ENCODE measurements at places on chromosomes 12 and 14. TPM values are rescaled to one million over a fixed set of nuclear protein-coding genes. Genes with fewer than 3 reads are reported as not detected.

The WNT1 gene
- not detected for total RNA-seq

The TMPRSS12 gene
- not detected for total RNA-seq

The TAS2R10 gene
- not detected for total RNA-seq

The KRT1 gene
- total RNA-seq, result 0.17 TPM

The KRT71 gene
- total RNA-seq, result not detected

The PAN2 gene
- 32.0 TPM for total RNA-seq

The SERPINA3 gene
- 3,123 TPM for total RNA-seq

The IGFBP6 gene
- total RNA-seq, result 18.5 TPM

The PSMB11 gene
- not detected for total RNA-seq

The NEUROD4 gene
- total RNA-seq, result not detected

The SLC5A8 gene
- not detected for total RNA-seq

The ATG101 gene
- total RNA-seq, result 20.4 TPM

DNA sequence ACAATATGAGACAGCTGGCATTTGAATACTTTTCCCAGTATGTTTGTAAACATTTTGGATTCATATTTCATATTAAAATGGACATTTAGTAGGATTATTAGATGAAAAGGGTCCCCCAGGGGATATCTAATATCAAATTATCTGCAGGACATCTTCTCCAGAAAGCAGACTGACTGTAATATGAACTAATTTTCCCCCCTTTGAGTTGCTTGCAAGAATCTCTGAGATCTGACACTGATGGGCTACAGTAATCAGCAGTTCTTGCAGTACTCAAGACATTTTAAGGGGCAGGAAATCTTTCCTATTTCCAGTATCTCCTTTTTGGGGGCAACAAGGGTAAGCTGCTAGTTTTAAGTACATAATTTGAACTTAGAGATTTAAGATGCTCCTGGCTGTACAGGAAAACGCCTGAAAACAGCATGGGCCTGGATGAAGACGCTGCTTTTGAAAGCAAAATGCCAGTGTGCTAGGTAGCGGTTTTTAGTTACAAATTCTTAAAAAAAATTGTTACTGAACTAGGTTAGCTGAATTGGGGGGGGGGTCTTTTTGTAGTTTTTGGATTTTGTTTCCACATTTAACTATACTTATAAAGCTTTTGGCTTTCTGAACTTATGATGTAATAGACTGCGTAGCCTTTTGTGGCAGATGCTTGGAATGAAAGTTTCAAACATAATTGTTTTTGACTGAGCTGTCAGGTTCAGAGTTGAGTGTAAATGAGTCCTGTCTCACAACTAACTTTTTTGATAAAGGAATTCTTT, 2.2 kb downstream of the FRMD6 start:
- DNase-seq, result no peak
- H3K27me3 ChIP-seq, result no peaks in the 10 kb centered on the region
- no peak overlapping the region for H3K27ac ChIP-seq

DNA sequence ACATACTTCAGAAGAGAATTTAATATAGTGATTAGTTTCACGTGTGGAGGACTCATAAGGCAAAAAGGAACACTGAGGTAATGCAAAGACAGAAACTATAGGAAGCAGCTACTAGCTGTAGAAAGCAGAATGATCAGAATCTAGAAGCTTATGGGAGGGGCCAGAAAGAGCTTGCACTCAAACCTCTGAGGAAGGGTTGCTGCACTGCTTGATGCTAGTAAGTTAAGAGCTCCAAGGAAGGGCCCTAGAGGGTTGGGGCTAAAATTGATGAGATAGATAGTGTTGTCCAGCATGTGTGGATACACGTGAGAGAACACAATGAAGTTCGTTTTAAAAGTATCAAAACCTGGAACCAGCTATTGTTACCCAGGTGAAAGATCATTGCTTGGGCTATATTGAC, 311.1 kb downstream of the SLC6A15 start:
- no peaks in the 10 kb centered on the region for H3K27me3 ChIP-seq
- DNase-seq, result no peak
- H3K4me3 ChIP-seq, result no peak overlapping the region
- H3K27ac ChIP-seq, result no peak overlapping the region

DNA sequence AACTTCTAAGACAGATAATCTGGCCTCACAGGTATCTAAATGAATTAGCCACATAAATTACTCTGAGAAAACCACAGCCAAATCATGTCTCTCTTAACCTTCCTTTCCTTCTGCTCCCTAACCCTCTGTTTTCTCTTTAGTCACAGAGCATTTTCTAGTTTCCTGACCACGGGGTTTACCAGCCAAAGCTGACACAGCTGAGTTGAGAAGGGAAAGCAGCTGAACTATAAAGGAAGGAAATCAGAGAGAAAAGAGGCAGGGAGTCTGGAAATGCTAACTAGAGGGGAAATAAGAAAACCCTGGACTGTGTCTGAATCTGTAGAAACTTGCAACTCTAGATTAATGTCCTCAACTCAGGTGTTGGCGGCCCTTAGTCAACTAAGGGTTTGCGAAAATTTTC, 24.4 kb downstream of the ANKS1B start:
- no peaks in the 10 kb centered on the region for H3K36me3 ChIP-seq
- H3K27ac ChIP-seq, result no peak overlapping the region
- no peak overlapping the region for H3K4me3 ChIP-seq

DNA sequence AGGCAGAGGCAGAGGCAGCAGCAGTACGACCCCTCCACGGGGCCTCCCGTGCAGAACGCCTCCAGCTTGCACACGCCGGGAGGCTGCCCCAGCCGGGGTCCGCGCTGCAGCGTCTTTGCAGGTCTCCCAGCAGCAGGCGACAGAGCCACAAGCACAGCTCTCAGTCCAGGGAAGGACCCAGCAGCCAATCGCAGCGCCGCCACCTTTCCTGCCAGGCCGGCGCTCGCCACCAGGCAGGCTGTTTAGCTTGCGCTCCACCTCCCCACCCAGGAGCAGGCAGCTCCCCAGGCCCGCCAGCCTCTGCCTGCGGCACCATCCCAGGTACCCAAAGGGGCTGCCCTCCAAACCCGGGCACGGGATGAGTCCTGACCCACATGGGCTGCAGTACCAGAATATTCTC, 25.2 kb downstream of the DDX51 start:
- no peaks in the 10 kb centered on the region for H3K36me3 ChIP-seq
- no peak overlapping the region for H3K27ac ChIP-seq
- H3K4me3 ChIP-seq, result no peak overlapping the region
- DNase-seq, result no peak

DNA sequence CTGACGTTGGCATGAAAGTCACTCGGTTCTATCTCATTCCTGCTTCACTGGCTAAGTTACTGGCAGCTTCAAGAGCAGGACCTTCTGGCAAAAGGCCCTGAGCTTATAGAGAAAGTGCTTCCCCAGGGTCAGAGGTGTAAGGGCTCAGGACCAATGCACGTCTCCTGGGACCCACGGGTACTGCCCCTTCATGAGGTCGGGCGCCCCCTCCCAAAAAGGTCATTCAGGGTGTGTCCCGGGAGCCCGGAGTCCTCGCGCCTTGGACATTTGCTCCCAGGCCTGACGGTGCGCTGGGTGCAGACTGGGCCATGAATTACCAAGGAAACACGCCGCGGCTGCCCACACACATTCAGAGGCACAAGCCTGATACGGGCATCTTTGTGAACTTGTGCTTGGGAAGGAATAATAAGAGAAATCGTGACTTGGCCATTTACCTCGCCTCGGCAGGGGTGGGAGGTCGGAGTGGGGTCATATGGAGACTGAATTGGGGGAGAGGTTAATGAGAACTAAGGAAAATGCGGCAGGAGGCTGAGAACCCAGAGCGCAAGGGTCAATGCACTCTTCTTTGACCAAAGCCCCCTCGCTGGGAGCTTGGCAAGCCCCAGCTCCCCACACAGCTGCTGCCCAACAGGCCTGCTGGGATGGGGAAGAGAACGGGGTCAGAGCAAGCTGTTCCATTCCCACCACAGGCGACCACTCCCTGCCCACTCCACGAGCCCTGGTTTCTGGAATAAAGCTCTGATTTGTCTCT, 15.7 kb upstream of the SLC6A12 start:
- no peak for DNase-seq
- no peak overlapping the region for H3K4me3 ChIP-seq
- H3K27ac ChIP-seq, result no peak overlapping the region

- no peaks in the 10 kb centered on the region for H3K36me3 ChIP-seq
- no peak overlapping the region for H3K4me3 ChIP-seq
- H3K4me1 ChIP-seq, result peaks cover 12% of the 10 kb centered on the region
- no peak for DNase-seq
- no peak overlapping the region for H3K27ac ChIP-seq
Observed at GRCh38 chr14:68607081-68607866, 185.6 kb downstream of the ZFP36L1 start.

- H3K27me3 ChIP-seq, result no peaks in the 10 kb centered on the region
- DNase-seq, result no peak
- H3K4me1 ChIP-seq, result no peaks in the 10 kb centered on the region
Observed at GRCh38 chr12:22969521-22969920, 344.6 kb downstream of the ETNK1 start.

DNA sequence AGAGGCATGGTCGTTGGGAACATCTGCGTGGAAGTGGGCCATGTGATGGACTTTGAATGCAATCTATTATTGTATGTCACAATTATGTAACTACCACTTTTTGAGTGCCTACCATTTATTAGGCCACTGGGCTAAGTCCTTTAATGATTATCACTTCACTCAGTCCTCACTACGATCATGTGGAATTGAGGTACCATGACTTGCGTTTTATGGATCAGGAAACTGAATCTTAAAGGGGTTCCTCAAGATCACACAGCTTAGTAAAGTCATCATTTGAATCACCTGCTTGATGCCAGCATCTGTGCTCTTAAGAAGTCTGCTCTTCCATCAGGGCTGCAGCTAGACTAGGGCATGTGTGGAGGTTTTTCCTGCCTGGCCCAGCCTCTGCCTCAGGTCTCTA, 136.7 kb downstream of the DAD1 start:
- no peak overlapping the region for H3K27ac ChIP-seq
- H3K36me3 ChIP-seq, result no peaks in the 10 kb centered on the region
- no peak overlapping the region for H3K4me3 ChIP-seq
- DNase-seq, result no peak
- H3K27me3 ChIP-seq, result no peaks in the 10 kb centered on the region

DNA sequence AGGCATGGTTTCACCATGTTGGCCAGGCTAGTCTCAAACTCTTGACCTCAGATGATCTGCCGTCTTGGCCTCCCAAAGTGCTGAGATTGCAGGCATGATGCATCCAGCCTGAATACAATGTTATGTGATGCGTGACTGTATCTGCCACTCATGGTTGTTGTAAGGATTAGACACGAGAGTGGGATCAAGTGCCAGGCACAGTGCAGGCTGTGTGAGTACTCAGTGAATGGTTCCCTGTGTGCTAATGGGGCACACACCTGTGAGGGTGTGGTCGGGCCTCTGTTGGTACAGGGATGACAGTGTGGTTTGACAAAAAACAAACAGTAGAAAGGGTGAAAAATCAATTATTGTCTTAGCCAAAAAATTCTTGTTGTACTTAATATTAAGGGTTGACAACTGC, 61.8 kb downstream of the TECPR2 start:
- H3K4me1 ChIP-seq, result no peaks in the 10 kb centered on the region
- no peaks in the 10 kb centered on the region for H3K27me3 ChIP-seq
- no peak for DNase-seq
- H3K4me3 ChIP-seq, result no peak overlapping the region

GRCh38 chr14:34013721-34014060, 62.8 kb upstream of the EGLN3 start:
- H3K36me3 ChIP-seq, result no peaks in the 10 kb centered on the region
- no peaks in the 10 kb centered on the region for H3K27me3 ChIP-seq
- no peak overlapping the region for H3K27ac ChIP-seq
- no peaks in the 10 kb centered on the region for H3K4me1 ChIP-seq
- no peak overlapping the region for H3K4me3 ChIP-seq
- DNase-seq, result no peak

DNA sequence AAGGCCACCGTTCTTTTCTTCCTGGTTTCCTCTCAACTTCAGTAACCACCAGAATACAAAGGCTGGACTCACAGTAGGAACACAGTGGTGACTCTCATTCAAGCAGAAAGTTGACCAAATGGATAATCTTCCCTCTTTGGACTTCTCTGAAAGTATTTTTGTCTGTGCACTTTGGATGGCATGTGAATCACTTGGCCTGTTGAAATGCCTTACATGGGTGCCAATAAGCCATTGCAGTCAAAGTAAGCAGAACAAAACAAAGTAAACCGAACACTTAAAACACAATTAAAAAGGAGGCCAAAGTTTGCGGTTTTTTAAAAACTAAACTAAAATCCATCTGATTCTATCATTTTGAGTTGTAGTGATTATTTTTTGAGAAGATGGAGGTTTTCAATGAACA, 370.1 kb upstream of the DDHD1 start:
- H3K4me3 ChIP-seq, result no peak overlapping the region
- H3K27ac ChIP-seq, result no peak overlapping the region
- no peaks in the 10 kb centered on the region for H3K27me3 ChIP-seq
- no peaks in the 10 kb centered on the region for H3K36me3 ChIP-seq
- H3K4me1 ChIP-seq, result no peaks in the 10 kb centered on the region

GRCh38 chr14:105414456-105415371, 4.9 kb upstream of the MTA1 start:
- no peaks in the 10 kb centered on the region for H3K27me3 ChIP-seq
- peaks cover 6% of the 10 kb centered on the region for H3K4me1 ChIP-seq
- peak; percentile 35 for DNase-seq
- H3K4me3 ChIP-seq, result peak overlapping the region; percentile 65
- no peak overlapping the region for H3K27ac ChIP-seq
- no peaks in the 10 kb centered on the region for H3K36me3 ChIP-seq

GRCh38 chr12:43210485-43211192, 341.4 kb downstream of the ADAMTS20 start:
- H3K36me3 ChIP-seq, result no peaks in the 10 kb centered on the region
- no peak overlapping the region for H3K27ac ChIP-seq
- H3K4me3 ChIP-seq, result no peak overlapping the region
- no peaks in the 10 kb centered on the region for H3K4me1 ChIP-seq
- H3K27me3 ChIP-seq, result no peaks in the 10 kb centered on the region
- DNase-seq, result no peak

GRCh38 chr12:79532907-79533288, 157.9 kb downstream of the PAWR start:
- no peaks in the 10 kb centered on the region for H3K36me3 ChIP-seq
- H3K27me3 ChIP-seq, result no peaks in the 10 kb centered on the region

DNA sequence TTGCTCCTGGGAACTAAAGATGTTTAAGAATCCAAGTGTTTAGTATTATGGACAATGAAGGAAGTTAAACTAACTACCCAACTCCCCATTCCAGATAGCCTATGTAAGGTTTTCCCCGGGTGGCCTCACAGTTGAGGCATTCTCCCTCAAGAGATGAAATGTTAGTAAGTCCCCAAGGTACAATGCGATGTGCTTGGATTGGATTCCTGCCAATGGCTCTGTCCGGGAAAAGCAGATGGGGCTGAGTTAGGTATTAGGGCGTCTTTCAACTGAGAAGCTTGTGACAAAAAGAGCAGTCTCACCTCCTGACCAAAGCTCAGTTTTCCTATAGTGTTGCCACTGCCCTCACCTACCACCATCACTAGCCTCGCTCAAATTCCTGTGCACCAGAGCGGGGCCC, 64.8 kb upstream of the E2F7 start:
- DNase-seq, result no peak
- H3K27ac ChIP-seq, result no peak overlapping the region
- H3K4me3 ChIP-seq, result no peak overlapping the region
- no peaks in the 10 kb centered on the region for H3K27me3 ChIP-seq
- no peaks in the 10 kb centered on the region for H3K36me3 ChIP-seq
- no peaks in the 10 kb centered on the region for H3K4me1 ChIP-seq
